Natural killer cell treated with Interleukin-12 subunit alpha and Interleukin-12 subunit beta and Interleukin-15 and Interleukin-18, amount 100 ng/mL, for 72 hours (primary cell): ENCODE measurements at places on chromosomes 12 and 14.

GRCh38 chr14:36241183-36241582, 64.7 kb upstream of the PTCSC3 start:
- H3K27me3 ChIP-seq = peaks cover 3% of the 10 kb centered on the region
- no peaks in the 10 kb centered on the region for H3K36me3 ChIP-seq
- no peak overlapping the region for H3K27ac ChIP-seq
- no peak for DNase-seq

- H3K27ac ChIP-seq = no peak within 1 kb of the TSS
- H3K36me3 ChIP-seq = no peaks in the 10 kb centered on the region
Measured at GRCh38 chr12:52274521-52275120, at the start of gene KRT86. Gene KRT86, plus strand, starts transcription at chr12:52274645. Its CDS starts 27,272 bp downstream, at chr12:52301917.

DNA sequence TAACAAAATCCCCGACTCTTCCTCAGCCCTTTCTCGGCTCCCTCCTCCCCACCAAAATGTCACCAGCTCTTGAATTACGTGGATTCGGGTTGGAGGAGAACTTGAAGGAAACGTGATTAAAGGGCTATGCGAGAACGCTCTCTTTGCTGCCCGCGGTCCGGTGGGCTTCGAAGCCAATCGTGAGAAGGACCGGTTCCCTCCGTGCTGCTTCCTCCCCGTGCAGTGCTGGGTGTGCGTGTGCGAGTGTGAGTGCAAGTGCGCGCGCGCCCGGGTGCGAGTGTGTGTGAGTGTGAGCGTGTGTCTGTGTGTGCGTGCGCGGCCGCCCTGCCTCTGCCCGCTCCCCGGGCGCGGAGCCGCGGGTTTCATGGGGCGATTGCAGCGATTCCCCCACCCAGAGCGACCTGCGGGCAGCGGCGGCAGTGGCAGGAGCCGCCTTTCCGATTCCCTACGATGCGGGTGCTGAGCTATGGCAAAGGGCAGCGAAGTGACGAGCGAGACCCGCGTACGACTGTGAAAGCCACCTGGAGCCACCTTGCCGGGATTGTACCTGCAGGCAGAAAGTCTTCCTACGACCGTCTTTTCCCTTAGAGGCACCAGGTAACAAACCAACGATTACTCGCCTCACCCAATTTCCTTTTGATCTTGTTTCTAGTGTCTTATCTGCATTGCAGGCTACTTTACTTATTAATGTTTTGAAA, 1.4 kb downstream of the LRFN5 start:
- H3K27me3 ChIP-seq = peaks cover 36% of the 10 kb centered on the region
- H3K4me1 ChIP-seq = peaks cover 2% of the 10 kb centered on the region
- no peak overlapping the region for H3K27ac ChIP-seq
- DNase-seq = no peak
- H3K4me3 ChIP-seq = no peak overlapping the region
- peaks cover 11% of the 10 kb centered on the region for H3K36me3 ChIP-seq

DNA sequence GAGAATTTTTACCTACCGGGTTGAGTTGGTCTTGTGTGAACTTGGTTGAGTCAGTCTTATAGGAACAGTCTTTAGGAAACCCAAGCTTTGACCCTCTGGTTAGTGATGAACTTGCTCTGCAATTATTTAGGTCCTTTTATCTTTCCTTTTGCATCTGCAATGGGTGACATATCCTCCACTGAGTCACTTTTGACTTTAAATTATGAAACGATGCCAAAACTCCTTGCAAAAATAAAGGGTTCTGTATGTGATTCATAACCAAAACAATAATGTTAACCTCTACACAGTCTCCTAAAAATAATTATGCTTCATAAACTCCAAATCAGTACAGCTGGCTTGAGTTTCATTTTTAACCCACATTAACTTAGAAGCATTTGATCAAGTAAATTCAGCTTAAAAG, 979.4 kb downstream of the GALC start:
- H3K27ac ChIP-seq = no peak overlapping the region
- H3K4me1 ChIP-seq = no peaks in the 10 kb centered on the region
- DNase-seq = no peak

GRCh38 chr14:100832311-100832960, 6.5 kb downstream of the MEG3 start:
- H3K4me1 ChIP-seq = no peaks in the 10 kb centered on the region
- H3K36me3 ChIP-seq = no peaks in the 10 kb centered on the region
- H3K27me3 ChIP-seq = peaks cover 27% of the 10 kb centered on the region
- H3K27ac ChIP-seq = no peak overlapping the region
- no peak overlapping the region for H3K4me3 ChIP-seq

GRCh38 chr12:57093415-57094207, 4.7 kb downstream of the NAB2 start:
- peak overlapping the region; percentile 90 for H3K27ac ChIP-seq
- peaks cover 33% of the 10 kb centered on the region for H3K4me1 ChIP-seq
- H3K27me3 ChIP-seq = no peaks in the 10 kb centered on the region
- peak; percentile 74 for DNase-seq
- peak overlapping the region; percentile 44 for H3K4me3 ChIP-seq

GRCh38 chr12:56957229-56958052, at the start of gene RDH16:
Gene RDH16, minus strand, starts transcription at chr12:56957608. Its CDS starts 146 bp downstream, at chr12:56957462.
- H3K27me3 ChIP-seq = peaks cover 7% of the 10 kb centered on the region
- DNase-seq = no peak
- H3K27ac ChIP-seq = no peak within 1 kb of the TSS
- H3K36me3 ChIP-seq = no peaks in the 10 kb centered on the region

GRCh38 chr12:1305063-1305434, 289.3 kb downstream of the FBXL14 start:
- no peaks in the 10 kb centered on the region for H3K4me1 ChIP-seq
- H3K27ac ChIP-seq = no peak overlapping the region
- H3K27me3 ChIP-seq = no peaks in the 10 kb centered on the region
- DNase-seq = no peak
- H3K4me3 ChIP-seq = no peak overlapping the region

DNA sequence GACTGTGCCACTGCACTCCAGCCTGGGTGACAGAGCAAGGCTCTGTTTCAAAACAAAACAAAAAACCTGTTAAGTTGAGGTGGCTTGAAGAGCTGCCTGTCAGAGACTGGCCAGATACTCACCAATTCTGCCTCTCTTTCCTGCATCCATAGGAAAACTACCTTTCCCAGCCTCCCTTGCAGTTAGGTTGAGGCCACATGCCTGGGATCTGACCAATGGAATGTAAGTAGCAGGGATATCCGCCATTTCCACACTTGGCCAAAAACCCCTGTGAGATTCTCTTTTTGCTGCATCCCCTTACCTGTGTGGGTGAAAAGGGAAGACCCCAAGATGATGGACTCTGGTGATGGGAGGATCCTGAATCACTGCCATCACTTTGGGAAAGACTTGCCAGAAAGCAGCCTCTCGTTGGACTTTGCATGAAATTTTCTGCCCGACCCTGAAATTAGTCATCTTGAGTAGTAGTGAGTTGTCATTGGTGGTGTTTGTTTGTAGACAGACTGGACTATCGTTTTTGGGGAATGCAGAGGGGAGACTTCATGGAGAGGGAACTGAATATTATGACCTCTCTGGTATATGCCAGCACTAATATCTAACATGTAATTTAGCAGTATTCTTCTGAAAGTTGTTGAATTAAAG, 14.0 kb downstream of the GPR68 start:
- peaks cover 11% of the 10 kb centered on the region for H3K36me3 ChIP-seq
- no peak for DNase-seq
- peak overlapping the region; percentile 94 for H3K4me3 ChIP-seq
- H3K27ac ChIP-seq = peak overlapping the region; percentile 95
- peaks cover 83% of the 10 kb centered on the region for H3K4me1 ChIP-seq
- no peaks in the 10 kb centered on the region for H3K27me3 ChIP-seq
